ENCODE measurements at places on chromosomes 16 and 17.
A peak's percentile ranks its signal among the peaks of the same experiment; 100 is the strongest.

- DNase-seq: no peak
Measured at GRCh38 chr16:14331020-14331419, 259.9 kb downstream of the MRTFB start.

GRCh38 chr17:74206332-74206818 lies 2.9 kb downstream of the RPL38 start:
- no peak for DNase-seq

- no peak for DNase-seq
Measured at GRCh38 chr17:51430591-51430990, 170.2 kb downstream of the UTP18 start.

- peak; percentile 25 for DNase-seq
Measured at GRCh38 chr17:1186214-1186820, 6.5 kb upstream of the ABR start.

DNA sequence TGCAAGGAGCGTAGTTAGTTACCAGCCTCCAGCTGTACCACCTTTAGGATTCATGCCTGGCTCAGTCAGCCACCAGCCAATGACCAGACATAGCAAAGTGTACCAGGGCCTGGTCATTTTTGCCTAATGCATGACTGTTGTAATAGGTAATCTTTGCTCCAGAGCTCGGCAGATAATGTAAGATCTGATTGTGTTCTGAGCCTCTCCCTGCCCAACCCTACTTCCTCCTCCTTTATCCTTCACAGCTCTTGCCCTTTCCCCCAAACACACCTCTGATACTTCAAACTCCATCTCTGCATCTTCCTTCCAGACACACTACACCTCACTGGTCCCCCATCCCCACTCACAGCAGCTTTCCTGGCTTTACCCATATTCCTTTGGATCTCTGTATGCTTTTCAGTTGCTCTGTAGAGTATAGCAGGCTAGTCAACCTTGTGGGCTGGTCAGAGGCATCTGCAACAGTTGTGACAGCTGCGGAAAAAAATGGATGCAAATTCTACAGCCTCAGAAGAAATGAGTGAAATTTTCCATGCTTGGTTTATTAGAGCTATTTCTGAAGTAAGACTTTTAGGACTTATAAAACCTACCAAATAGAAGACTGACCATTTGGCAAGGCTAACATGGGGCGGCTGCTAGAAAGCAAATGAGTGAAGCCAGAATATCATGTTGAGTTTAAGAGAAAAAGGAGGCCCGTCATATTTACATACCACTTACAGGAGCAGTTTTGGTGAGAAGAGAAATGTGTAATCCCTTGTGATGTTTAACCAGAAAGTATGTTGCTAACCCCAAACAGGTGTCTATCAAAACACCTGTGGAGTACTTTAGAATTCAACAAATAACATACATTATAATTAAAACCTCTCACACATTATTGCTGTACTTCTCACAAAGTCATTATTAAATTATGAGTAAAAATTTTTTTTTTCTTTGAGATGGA lies 19.9 kb upstream of the C16orf87 start:
- no peak for DNase-seq

DNA sequence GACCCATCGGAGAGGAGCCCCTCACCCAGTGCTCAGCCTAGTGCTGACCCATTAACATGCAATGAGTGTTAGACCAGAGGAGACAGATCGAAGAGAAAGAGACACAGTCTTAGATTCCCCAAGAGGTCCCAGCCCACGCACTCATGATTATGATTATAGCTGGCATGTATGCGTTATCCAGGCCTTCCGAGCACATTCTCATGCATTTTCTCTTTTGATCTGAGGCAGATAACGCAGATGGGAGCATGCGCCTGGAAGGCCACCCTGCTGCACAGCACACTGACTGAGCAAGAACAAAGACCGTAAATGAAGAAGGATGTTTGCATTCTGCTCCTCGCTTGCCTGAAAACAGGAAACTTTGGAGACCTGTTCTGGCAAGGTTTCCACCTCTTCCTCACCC lies 232.7 kb downstream of the SOX9 start:
- no peak for DNase-seq

DNA sequence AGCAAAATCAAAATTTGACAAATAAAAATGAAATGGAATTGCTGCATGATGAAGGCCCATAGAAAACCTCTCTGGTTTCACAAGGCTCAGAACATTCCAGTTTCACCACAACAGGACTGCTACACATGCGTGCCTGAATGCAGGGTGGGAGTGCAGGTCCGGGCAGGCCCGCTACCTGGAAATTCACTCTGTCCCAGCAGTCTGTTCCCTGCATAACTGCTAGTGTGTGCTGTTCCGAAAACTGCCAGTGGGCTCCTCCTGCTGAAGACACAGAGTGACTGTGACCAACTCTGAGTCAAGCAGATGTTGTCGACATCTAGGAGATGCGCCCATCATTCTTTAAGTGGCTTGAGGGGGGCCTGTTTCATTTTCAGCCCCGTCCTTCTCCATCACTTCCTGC lies 284.8 kb upstream of the MAF start:
- DNase-seq: no peak

GRCh38 chr16:71792176-71792575 lies 16.5 kb downstream of the AP1G1 start:
- DNase-seq: no peak

DNA sequence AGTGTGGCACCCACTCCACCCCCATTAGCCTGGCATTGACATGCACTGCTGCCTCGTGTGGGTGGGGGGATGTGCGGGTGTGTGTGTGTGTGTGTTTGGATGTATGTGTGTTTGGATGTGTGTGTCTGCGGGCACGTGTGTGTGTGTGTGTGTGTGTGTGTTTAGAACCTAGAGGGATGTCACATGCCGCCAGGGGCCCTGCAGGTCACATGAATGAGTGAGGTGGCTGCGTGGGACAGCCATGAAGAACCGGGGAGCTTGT lies 9.0 kb downstream of the KATNB1 start:
- DNase-seq: no peak

- DNase-seq: no peak
Measured at GRCh38 chr17:83062011-83062817, 17.2 kb upstream of the METRNL start.

- DNase-seq: no peak
Measured at GRCh38 chr17:535198-535597, 179.4 kb downstream of the VPS53 start.

- DNase-seq: no peak
Measured at GRCh38 chr17:72682605-72683004, 409.9 kb downstream of the SLC39A11 start.

DNA sequence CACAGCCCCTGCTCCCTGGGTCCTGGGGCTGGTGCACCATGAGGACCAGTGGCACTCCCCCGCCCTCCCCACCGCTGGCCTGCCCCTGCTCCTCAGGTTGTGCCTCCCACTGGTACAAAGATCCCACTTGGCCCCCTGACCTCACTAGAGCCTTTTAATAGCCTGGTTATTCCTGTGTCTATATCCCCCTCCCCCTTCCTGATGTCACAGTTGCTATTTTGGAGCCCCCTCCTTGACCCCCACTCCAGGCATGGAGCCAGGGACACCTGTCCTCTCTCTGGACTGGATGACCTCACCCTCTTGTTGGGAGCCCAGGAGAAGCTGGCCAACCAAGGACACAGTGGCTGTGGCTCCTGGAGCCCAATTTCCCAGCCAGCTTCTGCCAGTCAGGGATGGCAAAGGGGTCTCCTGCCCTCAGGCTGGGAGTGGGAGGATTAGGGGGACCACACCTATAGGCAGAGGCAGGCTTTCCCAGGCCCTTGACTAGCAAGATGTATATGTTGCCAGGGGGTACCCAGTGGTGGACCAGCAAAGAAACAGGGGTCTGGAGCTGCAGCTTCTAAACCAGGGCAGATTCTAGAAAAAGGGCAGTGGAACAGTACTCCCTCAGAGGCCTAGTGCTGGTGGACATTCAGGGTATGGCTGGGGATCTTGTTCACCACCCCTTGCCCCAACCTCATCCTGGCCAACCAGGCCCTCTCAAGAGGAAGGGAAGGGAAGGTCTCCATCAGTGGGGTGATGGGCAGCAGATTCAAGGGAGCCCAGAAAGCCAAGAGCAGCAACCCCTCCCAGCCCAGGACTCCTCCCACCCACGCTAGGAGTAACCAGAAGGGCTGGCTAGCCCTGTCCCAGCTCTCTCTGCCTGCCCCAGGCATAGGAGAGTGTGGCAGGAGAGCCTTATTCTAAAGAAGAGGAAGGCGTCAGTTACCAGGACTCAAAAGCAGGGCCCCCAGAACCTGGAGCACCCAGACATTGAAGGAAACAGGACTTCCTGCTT lies 10.9 kb downstream of the HDAC5 start:
- no peak for DNase-seq

DNA sequence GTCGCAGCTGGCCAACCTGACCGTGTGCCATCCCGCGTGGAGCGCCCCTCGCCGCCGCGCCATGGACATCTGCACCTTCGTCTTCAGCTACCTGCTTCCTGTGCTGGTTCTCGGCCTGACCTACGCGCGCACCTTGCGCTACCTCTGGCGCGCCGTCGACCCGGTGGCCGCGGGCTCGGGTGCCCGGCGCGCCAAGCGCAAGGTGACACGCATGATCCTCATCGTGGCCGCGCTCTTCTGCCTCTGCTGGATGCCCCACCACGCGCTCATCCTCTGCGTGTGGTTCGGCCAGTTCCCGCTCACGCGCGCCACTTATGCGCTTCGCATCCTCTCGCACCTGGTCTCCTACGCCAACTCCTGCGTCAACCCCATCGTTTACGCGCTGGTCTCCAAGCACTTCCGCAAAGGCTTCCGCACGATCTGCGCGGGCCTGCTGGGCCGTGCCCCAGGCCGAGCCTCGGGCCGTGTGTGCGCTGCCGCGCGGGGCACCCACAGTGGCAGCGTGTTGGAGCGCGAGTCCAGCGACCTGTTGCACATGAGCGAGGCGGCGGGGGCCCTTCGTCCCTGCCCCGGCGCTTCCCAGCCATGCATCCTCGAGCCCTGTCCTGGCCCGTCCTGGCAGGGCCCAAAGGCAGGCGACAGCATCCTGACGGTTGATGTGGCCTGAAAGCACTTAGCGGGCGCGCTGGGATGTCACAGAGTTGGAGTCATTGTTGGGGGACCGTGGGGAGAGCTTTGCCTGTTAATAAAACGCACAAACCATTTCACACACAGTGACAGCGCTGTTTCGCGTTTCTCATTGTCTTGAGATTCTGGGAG lies 2.0 kb upstream of the ZACN start:
- no peak for DNase-seq

GRCh38 chr16:74865922-74866598 lies 91.4 kb upstream of the FA2H start:
- DNase-seq: no peak

DNA sequence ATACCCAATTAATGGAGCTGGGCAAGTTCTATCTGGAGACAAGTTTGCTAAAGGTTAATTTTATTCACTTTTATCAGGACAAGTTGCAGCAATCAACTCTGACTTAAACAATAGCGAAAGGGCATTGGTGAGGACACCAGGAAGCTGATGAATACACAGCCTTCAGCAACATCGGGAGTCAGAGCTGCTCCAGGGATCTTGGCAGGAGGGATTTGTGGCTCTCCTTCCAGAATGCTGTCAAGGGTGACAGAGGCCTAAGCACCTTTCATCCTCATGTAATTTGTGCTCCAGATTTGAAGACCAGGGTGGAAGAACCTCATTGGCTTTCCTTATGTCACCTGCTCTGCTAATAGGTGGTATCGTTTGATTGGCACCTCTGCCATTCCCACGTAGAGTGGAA lies 485.6 kb downstream of the NPIPA7 start:
- no peak for DNase-seq

- DNase-seq: no peak
Measured at GRCh38 chr17:4179071-4179470, 36.1 kb downstream of the CYB5D2 start.

GRCh38 chr16:17448640-17449638 lies 21.8 kb downstream of the XYLT1 start:
- no peak for DNase-seq

GRCh38 chr16:31355431-31356100 lies 590 bp downstream of the ITGAX start:
- no peak for DNase-seq

- no peak for DNase-seq
Measured at GRCh38 chr16:67525176-67525860, 3.3 kb upstream of the RIPOR1 start.

GRCh38 chr17:69606142-69606800 lies 191.8 kb downstream of the MAP2K6 start:
- DNase-seq: no peak

DNA sequence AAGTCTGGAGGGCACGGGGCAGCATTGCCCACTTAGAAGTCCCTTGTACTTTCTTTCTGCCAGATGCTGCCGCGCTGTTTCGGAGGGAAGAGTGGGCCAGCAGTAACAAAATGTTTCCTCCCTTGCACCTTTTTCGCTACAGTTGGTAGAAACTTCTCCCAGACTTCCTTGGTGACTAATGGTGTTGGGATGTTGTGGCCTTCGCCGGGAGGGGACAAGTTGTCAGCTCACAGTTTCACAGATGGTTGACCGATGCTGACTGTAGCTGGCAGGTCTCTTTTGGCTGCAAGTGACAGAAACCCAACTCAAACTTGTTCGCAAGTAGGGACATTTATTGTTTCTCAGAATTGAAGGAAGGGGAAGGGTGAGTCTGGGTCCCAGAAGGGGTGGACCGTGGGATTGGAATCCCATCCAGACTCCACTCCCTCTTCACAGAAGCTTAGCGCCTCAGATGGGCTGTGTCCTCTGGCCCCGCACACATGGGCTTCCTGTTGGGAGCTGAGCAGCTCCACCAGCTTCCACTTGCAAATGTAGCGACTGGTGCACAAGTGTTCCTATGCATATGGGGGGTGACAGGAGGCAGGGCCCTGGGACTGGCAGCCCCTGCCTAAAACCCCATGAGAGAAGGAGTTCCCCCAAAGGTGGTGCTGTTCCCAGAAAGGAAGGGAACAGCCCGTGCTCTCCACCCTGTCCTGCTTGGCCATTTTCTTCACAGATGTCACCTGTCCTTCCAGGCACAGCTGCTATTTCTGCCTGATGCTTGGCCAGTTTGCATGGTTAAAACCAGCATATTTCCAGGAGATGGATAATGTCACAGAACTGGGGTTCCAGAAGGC lies 30.9 kb upstream of the RPRML start:
- no peak for DNase-seq

GRCh38 chr16:82451449-82451848 lies 175.3 kb upstream of the CDH13 start:
- no peak for DNase-seq

- DNase-seq: peak; percentile 48
Measured at GRCh38 chr17:63919311-63919723, 678 bp upstream of the GH1 start.

- no peak for DNase-seq
Measured at GRCh38 chr17:56347639-56348038, 194.4 kb downstream of the ANKFN1 start.

- no peak for DNase-seq
Measured at GRCh38 chr16:78844682-78845081, 745.2 kb downstream of the WWOX start.
